Iris pigment epithelial cell (primary cell): ENCODE measurements at places on chromosomes 3 and 15.
A peak's percentile ranks its signal among the peaks of the same experiment; 100 is the strongest.

- DNase-seq: no peak
These were observed 42.7 kb downstream of the BFSP2 start for GRCh38 chr3:133442518-133442917.

DNA sequence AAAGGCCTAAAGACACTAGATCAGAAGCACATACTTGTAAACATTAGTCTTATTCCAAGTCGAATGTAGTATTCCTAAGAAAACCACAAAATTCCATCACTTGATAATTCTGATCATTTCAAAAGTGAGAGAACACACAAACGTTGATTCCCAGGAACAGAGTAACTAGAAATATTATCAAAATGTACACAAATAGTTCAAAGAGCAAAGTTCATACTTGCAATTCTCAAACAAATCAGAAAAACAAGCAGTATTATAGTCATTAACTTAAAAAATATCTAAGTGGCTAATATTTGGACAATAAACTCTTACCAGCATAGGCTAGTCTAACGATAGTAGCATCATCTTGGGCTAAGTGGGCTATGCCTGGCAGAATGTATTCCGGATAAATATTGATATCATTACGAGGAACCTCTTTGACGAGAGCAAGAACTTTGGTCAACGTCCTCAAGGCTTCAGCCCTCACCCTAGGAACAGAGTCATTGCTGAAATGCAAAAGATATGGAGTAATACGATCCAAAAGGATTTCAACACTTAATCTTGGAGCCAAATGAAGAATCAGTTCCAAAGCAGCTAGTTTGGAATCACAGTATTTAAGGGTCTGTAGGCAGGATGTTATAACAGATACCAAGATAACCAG lies 13.3 kb downstream of the PIK3R4 start:
- DNase-seq: no peak

DNA sequence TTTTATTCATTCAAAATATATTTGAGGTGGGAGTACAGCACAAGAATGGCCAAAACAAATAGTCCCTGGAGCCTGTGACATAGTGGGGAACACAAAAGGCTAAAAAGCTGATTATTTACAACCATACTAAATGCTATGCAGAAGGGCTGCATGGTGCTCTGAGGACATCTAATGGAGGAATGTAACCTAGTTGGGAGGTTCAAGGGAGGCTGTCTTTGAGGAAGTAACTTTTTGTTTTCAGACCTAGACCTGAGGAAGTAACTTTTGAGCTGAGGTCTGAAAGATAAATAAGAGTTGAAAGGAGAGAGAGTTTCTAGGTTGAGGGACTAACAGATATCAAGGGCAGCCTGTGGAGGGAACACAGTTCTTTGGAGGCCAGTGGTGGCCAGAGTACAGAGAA lies 34.8 kb upstream of the RASA2 start:
- peak; percentile 73 for DNase-seq

DNA sequence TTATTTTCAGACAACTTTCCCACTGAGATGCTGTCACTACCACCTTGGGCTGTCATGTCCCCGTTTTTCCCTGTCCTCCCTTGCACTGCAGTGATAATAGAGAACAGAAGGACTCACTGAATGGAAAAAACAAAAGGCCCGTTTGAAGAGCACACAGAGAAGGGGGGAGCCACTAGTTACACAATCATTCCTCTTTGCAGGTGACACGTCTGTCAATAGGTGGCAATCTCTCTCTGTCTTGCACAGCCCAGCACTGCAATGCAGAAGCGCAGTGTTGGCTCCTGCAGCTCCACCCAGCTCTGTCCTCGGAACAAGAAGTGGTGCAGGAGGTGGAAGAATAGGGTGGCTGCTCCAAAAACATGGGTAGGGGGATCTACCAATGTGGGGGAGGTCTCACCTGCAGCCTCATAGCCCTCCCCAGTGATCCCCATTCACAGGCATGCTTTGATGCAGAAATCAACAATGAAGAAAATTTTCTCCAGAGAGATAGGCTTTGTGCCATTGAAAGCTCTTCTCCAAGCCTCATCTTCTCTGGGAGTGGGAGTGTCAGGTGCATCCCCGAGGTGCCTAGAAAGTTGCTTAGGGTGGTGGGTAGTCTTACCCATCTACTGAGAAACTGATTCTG lies 31.8 kb downstream of the FSTL1 start:
- peak; percentile 57 for DNase-seq

DNA sequence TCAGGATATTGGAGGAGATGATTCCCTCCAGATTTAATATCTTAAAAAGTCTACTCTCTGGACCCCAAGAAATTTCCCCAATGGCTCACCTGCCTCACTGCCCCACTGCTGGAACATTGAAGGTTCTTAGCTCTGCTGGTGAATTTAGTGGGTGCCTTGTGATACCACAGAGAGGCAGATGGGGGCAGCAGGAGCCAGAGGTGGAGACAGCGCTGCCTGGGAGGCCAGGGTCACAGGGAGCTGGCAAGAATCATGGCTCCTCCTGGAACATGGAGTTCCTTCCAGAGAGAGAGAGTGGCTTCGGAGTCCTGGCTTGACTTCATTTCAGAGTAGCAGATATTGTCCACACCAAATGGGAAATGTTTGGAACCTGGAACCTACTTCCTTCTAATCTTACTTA lies 263.5 kb upstream of the CFAP20DC start:
- peak; percentile 69 for DNase-seq

GRCh38 chr3:101996832-101997231 lies 147.5 kb downstream of the NFKBIZ start:
- DNase-seq: no peak

- DNase-seq: no peak
These were observed 149.6 kb upstream of the TLE3 start for GRCh38 chr15:70247281-70247680.
